ENCODE measurements at places on chromosomes 11 and 22.

DNA sequence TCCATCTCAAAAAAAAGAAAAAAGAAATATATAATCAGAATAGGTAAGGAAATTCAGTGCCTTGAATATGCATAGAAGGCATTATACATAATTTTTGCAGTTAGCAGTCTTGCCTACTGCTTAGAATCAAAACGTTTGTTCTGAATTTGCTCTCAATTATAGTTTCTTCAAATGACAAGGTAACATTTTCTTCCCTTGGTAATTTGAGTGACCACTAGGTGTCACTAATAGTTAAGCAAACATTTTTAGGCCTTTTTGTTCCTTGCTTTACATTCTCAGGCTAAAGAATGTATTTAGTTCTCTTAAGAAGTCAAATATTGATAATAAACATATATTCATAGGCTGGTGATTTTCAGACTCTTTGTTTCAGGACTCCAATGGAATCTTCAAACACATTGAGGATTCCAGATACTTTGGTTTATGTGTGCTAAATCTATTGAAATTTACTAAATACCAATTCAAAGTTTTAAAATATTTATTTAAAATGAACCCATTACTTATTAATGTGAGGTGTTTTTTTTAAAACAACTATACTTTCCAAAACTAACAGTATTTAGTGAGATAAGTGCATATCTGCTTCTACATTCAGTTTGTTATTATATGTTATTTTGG lies 55.0 kb upstream of the DEPDC7 start:
- no peak for DNase-seq

DNA sequence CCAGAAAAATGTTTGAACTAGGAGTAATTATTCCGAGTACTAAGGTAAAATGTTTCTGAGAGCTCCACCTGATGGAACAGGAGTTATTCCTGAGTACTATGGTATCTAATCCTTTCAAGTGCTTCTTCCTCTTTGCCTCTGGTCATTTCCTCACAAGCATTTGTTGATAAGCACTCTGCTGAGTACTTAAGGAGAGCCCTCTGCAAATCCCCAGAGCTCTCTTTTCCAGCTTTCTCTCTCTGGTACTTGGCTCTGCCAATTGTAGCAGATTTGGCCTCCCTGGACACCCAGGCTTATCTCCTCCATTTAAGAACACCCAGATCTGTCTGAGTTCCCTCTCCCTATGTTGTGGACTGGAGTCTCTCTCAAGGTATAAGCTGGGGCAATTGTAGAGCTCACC lies 457.0 kb downstream of the MN1 start:
- DNase-seq = no peak

DNA sequence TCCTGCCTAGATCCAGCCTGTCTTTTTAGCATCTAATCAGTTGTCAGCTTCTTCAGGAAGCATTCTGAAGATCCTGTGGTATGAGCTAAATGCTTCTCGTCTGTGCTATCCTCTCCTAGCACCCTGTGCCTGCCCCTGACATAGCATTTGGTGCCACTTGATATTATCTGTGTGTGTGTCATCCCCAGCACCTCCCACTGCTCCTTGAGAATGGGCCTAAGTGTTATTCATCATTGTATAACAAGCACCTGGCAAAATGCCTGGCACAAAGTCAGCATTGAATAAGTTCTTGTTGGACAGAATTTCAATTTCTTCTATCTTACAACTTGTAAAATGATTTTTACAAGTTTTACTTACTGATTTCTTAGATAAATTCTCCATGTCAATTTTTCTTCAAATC lies 28.1 kb upstream of the OLFML1 start:
- no peak for DNase-seq

- no peak for DNase-seq
These were observed 420.9 kb downstream of the TENM4 start for GRCh38 chr11:79019975-79020374.

DNA sequence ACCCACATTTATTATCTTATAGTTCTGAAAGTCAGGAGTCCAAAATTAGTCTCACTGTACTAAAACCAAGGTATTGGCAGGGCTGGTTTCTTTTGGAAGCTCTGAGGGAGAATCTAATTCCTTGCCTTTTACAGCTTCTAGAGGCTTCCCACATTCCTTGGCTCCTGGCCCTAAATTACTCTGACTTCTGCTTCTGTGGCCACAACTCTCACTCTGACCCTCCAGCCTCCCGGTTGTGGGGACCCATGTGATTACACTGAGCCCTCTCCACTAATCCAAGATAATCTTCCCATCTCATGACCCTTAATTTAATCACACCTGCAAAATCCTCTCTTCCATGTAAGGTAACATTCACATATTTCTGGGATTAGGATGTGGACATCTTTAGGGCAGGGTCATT lies 110.9 kb downstream of the ARL14EP start:
- DNase-seq = no peak

- DNase-seq = no peak
These were observed 16.4 kb upstream of the SCGB1A1 start for GRCh38 chr11:62402226-62402959.

- DNase-seq = no peak
These were observed 389.7 kb downstream of the BRD1 start for GRCh38 chr22:49437956-49438355.

DNA sequence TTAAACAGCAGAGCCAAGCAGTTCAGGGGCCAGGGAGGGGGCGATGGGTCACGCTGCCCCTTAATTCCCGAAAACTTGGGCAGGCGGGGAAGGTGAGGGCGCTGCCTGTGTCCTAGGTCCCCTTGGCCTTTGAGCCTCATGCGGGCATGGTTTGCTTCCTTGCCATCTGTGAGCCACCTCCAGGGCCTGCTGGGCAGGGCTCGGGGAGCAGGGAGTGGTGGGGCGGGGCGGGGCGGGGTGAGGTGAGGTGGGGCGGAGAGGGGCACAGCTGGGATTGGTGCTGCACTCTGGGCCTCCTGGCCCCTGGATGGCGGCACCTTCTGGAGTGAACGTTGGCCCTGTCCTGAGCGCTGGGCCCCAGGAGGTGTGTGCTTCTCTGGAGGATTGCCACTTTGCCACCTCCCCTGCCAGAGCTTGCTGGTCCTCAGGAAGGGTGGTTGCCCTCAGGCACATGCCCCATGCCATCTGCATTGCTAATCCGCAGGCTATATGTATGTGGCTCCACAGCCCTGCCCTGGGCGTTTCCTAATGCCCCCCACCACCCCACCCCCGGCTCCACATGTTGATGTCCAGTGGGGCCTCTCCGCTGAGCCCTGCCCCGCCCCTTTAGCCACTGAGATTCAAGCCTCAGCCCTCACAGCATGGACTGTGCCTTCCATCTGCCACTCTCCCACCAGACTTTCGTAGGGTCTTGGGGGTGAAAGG lies 352.5 kb downstream of the TBC1D22A start:
- no peak for DNase-seq

GRCh38 chr11:9066433-9066925 lies 24.9 kb downstream of the SCUBE2 start:
- no peak for DNase-seq

- no peak for DNase-seq
These were observed 50.7 kb downstream of the TP53I11 start for GRCh38 chr11:44899959-44900358.

DNA sequence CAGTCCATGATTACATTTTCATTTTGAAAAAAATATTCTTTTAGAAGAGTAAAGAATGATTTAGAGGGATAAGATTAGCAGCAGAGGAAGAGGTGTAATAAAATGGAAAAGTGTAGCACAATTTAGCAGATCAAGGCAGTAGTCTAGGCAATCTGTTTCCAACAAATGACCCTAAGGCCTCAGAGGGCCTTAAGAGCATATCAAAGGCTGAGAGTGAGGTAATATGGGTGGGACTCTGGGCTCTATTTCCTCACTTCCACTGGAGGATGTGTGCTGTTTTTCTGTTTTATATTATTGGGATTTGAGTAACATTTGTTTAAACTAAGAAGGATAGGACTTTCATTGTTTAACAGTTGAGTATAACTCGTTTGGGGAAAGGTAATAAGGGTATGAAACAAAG lies 28.8 kb downstream of the CCDC81 start:
- no peak for DNase-seq

- DNase-seq = no peak
These were observed 12.9 kb upstream of the RAPSN start for GRCh38 chr11:47461876-47462275.

DNA sequence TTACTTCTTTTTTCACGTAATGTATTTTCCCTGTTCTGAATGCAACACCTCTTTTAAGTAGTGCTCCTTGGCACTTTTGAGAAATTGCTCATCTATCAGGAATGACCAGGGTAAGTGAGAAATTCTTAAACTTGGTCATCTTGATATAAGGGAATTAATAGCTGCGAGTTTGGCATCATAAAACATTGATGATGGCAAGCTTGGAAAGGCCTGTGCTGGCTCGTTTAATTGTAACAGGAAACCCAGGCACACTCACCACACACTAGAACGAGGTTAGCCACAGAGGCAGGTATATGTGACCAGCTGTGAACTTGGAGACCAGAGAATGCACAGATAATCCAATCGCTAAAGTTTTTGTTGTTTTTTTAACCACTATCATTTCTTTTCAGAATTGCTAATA lies 24.3 kb downstream of the FAM118A start:
- no peak for DNase-seq

- no peak for DNase-seq
These were observed 15.8 kb upstream of the SIK2 start for GRCh38 chr11:111586388-111586831.

All from NCI-H187 (cell line).